Bronchial epithelial cell (primary cell): ENCODE measurements at places on chromosomes 12 and 14.
A peak's percentile ranks its signal among the peaks of the same experiment; 100 is the strongest.

- peak; percentile 98 for DNase-seq
These were observed 126.8 kb upstream of the CPM start for GRCh38 chr12:69059465-69060457.

DNA sequence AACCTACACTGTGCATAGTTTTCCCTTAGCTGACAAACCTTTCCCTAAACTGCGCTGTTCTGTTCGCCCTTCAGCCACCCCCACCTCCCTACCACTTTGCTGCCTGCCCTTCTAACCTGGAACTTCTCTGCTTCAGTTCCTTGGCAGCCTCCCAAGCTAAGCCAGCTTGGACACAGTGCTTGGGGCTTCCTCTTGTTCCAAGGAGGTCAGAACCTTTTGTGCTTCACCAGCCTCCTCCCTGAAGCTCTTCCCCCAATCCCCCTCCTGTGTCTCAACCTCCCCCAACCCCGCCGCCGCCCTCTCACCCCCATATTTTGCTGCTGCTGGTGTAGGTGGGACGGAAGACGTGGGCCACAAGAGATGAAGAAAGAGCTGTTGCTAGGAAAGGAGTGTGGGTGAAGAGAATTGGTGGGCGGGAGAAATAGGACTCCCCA lies 8.1 kb upstream of the RIC8B start:
- DNase-seq, result no peak

DNA sequence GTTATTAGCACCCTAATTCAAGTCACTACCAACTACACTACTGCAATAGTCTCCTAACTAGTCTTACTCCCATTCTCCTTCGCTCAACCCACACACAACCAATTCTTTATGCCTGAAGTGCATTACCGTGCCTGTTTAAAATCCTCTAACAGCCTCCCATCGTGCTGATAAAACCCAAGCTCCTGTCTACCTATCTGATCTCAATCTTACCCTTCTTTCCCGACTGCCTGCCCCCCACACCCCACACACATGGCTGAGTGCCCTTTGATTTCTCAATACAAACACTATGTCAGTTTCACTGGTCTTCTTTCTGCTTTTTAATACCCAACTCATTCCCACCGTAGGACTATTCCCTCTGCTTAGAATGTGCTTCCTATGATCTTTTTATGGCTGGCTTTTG lies 59.9 kb downstream of the SPPL3 start:
- no peak for DNase-seq

- DNase-seq, result peak; percentile 5
These were observed 27.8 kb downstream of the COQ6 start for GRCh38 chr14:73977896-73978295.

DNA sequence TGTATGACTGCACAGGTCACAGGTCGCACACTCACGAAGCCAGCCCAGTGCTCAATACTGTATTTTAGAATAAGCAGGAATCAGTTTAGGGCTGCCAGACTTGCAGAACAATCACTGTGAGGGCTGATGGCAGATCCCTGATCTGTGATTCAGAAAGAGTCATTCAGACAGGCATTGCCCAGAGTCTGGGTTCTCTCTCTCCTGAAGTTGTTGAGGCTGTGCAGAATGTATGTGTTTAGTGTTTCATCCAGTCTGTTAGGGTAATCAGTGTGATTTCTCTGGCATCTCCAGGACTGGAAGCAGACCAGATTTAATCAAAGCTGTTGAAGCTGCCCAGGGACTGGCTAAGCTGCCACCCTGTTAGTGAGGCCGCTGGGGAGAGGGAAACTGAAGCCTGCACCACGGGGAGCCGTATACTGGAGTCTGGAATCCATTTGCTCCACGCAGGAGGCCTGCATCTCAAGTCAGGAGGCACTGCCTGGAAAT lies 69.3 kb downstream of the ETV6 start:
- DNase-seq, result peak; percentile 90

DNA sequence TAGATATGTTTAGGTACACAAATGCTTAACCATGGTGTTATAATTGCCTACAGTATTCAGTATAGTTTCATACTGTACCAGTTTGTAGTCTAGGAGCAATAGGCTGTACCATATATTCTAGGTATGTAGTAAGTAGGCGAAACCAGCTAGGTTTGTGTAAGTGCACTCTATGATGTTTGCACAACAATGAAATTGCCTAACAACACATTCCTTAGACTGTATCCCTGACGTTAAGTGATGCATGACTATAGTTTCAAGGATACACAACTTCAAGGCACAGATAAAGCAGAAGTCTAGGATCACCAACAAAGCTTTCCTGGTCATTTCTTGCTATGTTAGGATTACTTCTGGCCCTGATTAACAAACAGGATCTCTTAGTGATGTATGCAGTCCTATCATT lies 135.1 kb downstream of the SLC38A1 start:
- DNase-seq, result peak; percentile 57

DNA sequence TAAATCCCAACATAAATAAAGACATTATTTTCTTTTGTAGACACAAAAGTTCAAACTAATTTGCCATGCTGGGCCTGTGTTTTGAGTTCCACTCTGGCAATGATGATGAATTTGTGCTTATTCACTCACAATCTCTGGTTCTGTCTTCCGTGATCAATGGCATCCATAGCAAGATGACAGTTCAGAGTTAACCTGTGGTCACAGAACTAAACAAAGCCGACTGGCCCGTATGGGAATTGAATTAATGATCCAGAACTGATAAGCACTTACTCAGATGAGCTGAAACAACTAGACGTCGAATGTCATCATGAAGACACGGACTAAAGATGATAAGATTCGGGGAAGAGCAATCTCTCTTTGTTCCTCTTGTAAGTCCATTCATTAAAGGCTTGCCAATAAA lies 81.6 kb downstream of the CAPZA3 start:
- DNase-seq, result no peak

DNA sequence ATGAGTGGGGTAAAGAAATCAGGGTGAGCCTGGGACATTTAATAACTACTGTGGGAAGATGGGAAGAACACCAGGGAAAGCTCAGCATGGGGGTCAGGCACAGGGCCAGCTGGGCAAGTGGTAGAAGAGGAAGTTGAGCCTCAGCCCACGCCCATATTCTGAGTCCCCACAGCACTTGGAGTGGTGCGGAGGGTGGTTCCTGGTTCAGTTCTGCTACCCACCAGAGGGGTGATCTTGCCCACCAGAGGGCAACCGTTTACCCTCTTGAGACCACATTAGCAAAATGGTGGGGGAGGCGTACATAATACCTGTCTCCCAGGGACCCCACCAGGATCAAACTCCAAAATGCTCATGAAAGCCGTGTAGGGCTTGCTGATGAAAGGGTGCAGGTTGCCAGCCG lies 16.8 kb upstream of the ANKRD33 start:
- DNase-seq, result no peak

DNA sequence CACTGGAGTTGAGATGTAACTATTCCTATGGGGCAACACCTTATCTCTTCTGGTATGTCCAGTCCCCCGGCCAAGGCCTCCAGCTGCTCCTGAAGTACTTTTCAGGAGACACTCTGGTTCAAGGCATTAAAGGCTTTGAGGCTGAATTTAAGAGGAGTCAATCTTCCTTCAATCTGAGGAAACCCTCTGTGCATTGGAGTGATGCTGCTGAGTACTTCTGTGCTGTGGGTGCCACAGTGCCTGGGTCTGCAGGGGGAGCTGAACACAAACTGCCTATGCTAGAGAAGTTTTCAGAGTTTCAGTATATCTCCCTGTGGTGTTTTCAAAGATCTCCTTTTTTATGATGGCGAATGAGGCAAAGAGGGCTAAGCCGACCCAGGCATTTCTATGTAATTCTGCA lies 179.2 kb upstream of the OR4E1 start:
- no peak for DNase-seq

- peak; percentile 43 for DNase-seq
These were observed 303 bp downstream of the PUS7L start for GRCh38 chr12:43758247-43758727.

DNA sequence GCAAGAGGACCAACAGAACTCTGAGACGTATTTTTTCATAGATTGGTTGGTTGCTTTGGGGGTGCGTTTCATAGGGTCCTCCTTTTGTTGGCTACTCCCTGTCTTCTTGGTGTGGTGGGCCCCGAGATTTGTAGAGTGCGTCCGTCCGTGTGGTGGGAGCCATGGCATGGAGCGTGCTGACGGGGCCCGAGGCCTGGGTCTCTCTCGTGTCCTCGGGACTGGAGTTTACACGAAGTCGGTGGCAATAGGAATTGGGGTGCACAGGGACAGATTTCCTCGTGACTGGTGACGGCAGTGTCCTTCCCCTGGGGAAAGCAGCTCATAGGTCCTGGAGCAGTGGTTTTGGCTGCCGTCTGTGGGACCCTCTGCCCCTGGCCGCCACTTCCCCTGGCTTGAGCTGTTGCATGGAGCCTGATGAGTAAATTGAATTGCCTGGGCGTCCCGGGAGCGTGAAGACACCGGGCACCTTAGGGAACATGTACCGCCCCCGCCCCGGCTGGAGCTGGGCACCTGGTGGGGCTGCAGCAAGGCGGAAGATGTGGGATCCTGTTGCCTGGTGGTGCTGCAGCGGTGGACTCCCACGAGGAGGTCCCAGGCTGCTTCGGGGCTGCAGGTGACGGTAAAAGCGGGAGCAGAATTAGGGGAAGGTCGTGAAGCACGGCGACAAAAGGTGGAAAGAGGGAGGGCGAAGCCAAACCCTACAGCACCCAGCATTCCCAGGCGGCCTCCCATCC lies 153.7 kb upstream of the ALG10B start:
- no peak for DNase-seq

DNA sequence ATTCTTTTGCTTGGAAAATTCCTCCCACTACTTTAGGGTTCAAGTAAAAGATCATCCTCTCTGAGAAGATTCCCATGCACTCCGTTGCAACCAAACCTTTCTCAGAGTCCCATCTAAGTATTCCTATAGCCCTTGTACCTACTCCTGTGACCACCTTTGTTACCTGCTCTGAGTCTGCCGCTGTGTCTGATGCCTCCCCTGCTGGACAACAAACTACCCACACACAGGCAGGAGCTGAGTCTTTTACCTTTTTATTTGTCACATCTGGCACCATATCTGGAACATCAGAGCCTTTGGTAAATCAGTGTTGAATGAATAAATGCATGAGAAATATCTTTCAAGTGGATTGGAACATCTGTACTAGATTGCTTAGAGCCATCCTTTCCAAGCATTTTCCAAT lies 82.1 kb upstream of the FLRT2 start:
- DNase-seq, result no peak

DNA sequence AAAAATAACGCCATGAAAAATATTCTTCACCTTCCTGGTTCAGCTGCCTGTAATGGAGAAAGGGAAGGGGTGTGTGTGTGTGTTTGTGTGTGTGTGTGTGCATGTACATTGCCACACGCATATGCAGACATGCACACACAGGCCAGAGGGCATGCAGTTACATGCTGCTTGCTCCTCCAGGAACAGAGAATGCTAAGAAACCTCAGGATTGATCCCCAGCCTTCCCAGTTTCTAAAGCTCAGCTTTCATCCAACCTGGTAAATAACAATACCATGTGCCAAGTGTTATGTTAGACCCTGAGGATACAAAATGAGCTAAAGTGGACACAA lies 241.7 kb downstream of the SPTSSA start:
- peak; percentile 77 for DNase-seq

DNA sequence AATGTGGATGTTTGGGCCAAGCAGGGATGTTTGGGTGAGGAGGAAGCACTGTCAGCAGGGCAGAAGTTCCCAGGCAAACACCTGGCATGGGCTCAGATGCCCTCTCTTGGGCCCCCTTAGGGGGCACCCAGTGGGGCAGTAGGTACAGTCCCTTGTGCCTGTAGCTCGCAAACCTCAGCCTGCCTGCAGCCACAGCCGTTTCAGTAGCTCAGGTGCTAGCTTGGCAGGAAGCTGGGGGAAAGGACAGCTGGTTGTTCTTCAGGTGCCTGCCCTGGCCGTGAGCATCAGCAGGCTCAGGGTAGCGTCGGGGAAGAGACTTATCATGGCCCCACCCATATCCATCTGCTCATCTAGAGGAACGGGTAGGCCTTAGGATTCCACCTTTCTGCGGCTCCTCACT lies 67.5 kb downstream of the B4GALNT3 start:
- no peak for DNase-seq

GRCh38 chr12:6074427-6074826 lies 50.0 kb downstream of the VWF start:
- no peak for DNase-seq

DNA sequence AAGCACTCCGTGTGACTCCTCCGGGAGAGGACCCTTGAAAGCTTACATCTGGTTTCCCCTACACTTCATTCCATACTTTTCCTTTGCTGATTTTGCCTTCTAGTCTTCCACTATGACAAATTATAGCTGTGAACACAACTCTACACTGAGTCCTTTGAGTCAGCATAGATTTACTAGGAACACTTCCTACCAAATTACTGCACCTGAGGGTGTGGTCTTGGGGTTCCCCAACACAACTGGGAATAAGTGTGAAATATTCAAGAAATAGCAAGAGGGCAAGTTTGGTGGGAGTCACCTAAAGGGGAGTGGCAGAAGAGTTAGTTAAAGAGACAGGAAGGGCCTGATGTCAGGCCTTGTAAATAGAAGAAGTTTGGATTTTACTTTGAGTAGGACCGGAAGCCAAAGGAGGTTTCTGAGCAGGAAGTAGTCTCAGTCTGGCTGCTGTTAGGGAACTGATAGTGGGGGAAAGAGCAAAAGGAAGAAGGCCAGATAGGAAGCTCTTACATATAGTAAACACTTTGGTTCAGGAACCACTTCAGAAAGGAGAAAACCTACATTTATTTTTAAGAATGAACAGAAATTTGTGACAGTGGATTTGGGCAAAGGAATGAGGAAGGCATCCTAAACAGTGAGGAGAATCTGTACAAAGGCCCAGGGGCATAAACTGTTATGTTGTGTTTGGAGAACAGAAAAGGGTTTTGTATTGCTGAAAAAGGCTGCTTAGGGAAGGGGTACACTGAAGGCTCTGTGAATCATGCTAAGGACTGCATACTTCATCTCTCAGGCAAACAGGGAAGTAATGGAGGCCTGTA lies 14.2 kb downstream of the SEL1L start:
- DNase-seq, result no peak

GRCh38 chr14:56659378-56659777 lies 79.8 kb downstream of the TMEM260 start:
- no peak for DNase-seq

GRCh38 chr12:121981456-121981855 lies 40.2 kb upstream of the BCL7A start:
- DNase-seq, result no peak

DNA sequence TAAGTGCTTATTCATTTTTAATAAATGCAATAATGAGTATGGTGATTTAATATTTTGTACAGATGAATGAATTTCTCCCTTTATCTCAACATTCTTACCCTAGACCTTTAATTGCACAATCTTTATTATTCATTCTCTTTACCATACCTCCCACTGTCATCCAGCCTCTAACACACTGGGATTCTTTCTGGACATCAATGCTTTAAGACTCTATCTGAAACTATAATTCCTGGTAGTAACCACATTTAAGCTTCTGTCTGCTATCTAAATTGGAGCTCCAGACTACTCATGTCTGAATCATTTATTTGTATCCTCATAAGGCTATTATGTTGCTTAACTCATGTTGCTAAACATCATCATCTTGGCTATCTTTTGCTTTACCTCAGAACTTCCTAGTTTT lies 270.2 kb downstream of the ALG10B start:
- peak; percentile 82 for DNase-seq

- DNase-seq, result no peak
These were observed 163.6 kb upstream of the NAV3 start for GRCh38 chr12:77667101-77667500.

- no peak for DNase-seq
These were observed 43.9 kb upstream of the TRAF3 start for GRCh38 chr14:102733326-102733725.

- no peak for DNase-seq
These were observed 48.7 kb downstream of the EID3 start for GRCh38 chr12:104352106-104352713.
